ENCODE measurements at places on chromosomes 5 and 9.

DNA sequence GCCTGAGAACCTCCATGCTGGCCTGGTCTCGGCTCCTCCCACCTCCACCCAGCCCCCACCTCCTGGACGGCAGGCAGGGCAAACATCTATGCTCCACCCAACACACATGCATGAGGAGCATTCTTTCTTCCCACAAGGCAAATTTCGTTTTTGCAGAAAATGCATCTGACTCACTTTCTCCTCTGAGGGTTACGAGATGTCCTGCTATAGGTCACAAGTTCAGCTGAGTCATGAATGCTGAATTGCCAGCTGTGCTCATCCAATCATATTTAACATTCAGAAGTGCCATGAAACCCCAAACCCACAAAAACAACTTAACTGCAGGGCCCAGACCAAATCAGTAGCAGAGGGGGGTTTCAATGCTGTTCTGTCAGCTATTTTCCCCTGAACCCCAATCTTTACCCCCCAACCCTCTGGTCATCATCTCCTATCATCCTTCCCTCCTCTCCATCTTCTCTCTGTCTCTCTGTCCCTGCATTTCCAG is 39.0 kb upstream of the OSMR start:
- no peak for DNase-seq

- no peak for DNase-seq
These were observed 9.1 kb downstream of the TGFBR1 start for GRCh38 chr9:99114049-99114440.

GRCh38 chr5:14258840-14259239 is 115.7 kb downstream of the TRIO start:
- no peak for DNase-seq

DNA sequence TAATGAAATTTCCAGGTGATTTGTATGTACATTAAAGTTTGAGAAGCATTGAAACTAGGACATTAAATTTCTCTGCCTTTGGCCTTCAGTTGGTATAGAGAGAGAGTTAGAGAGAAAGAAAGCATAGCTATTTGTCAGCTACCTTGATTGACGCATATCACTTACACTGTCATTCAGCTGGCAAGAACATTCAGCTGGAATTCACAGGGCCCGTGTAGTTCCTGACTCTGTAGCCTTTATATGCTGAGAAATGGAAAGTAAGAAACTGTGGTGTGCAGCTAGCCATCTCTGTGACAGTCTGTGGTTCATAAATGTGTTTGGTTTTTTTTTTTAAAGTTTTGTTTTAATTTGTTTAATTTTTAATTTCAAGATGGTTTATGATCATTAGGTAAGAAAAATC is 58.9 kb downstream of the DMXL1 start:
- no peak for DNase-seq

- DNase-seq = no peak
These were observed 236.8 kb downstream of the SLIT3 start for GRCh38 chr5:169064093-169064492.

DNA sequence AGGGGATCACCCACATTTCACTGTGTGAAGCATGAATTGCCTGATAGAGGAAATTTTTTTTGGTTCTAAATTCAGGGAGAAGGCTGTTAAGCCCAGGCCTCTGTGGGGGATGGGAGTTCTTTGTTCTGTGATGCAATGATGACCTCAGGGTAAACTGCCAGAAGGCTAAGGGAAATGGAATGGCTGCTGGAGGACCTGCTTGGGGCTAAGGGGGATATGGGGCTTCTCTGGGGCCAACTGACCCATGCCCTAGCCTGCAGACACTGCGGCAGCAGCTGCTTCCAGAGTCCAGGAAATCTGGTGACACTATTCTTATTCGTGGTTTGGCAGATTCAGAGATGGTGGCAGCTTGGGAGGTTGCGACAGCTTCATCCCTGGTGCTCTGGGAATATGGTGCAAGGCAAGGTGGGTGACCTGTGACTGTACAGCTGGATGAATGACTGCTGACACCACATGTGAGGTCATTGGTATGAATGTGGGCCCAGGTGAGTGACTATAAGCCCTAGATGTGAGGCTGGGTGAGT is 30.3 kb downstream of the VCP start:
- no peak for DNase-seq

GRCh38 chr9:111106202-111106601 is 67.9 kb upstream of the LPAR1 start:
- no peak for DNase-seq

GRCh38 chr9:976258-976942 is at the start of gene DMRT3:
Gene DMRT3 (plus strand): TSS chr9:976655. CDS start chr9:977002, 347 bp downstream.
- DNase-seq = no peak

DNA sequence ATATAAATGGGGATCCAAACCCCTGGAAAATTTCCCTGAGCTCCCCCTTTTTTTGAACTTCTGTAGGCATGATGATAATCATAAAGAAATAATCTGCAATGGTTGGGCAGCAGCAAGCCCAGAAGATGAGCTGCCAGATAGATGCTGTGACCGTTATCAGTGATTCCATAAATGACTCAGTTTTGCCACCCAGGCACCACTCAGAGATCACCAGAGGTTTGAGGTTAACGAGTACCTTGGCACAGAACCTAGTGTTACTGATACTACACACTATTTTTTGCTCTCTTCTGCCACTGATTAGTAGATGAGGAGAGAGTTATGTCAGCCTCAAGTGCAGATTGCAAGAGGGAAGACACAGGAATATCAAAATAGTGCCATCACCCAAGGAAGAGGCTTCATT is 199.3 kb upstream of the PTGER4 start:
- DNase-seq = no peak

- DNase-seq = no peak
These were observed 16.2 kb downstream of the SIL1 start for GRCh38 chr5:139181835-139182452.

DNA sequence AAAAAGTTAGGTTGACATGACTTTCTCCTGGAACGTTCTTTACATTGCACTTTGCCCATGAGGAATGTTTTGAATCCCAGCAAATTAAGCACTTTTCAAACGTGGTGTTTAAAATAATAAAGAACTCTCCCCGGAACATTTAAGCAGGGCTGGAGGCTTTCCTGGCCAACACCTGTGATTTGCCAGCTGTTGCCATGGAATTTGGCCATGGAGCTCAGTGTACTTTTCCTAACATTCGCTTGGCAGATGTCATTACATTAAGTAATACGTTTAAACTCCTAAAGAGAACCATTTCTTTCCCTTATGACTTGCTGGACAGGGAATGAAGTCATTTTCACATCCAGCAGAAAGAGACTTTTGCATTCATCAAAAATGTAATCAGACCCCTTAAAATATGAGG is 146.1 kb downstream of the GAS1 start:
- no peak for DNase-seq

GRCh38 chr9:127244609-127245601 is 19.7 kb upstream of the GARNL3 start:
- DNase-seq = peak; percentile 94

GRCh38 chr9:76216161-76216649 is 178.0 kb downstream of the RFK start:
- no peak for DNase-seq

DNA sequence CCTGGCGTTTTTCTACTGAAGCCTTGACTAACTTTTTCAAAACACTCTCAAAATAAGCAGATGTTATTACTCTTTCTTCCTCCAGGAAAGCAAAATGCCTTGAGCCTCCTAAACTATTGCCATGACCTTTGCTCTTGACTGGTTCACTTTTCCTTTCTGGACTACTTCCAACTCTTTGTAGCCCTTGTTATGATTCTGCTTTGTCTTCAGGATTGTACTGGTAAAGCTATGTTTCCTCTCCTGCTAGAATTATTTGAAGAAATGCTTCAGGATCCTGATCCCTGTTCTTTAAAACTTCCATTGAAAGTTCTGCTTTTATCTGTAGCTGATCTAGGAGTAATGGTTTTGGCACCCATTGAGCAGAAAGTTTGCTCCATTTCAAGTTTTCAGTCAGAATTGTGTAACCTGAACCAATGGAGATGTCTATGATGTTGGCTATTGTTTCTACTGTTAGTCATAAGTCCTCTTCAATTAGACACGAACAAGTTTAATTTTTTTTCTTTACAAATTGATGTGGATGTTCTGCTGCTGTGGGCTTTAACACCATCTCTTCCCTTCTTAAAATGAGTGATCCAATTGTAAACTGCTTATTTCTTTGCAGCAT is 1356.4 kb downstream of the EFNA5 start:
- no peak for DNase-seq

GRCh38 chr9:107460153-107461023 is 29.2 kb downstream of the KLF4 start:
- no peak for DNase-seq

- DNase-seq = no peak
These were observed 258.0 kb upstream of the CLINT1 start for GRCh38 chr5:158116965-158117364.

DNA sequence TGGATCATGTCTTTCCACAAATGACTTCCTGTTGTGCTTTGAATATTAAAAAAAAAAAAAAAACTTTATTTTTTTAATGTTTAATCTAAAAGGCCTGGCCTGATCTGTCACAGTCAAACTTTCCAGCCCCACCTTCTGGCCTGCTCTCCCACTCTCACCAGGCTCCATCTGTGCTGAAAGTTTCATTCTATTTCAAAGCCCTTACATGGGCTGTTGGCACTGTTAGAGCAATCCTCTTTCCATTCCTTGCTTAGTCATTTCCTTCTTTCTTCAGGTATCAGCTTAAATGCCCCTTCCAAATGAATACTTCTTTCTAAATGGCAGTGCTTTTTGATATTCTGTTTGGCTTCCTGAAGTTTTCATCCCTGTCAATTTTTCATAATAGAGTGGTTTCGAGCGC is 1104.8 kb upstream of the C9orf72 start:
- DNase-seq = no peak

GRCh38 chr9:129869585-129870501 is 34.6 kb downstream of the USP20 start:
- DNase-seq = peak; percentile 39

- no peak for DNase-seq
These were observed 653.4 kb upstream of the ZNF608 start for GRCh38 chr5:125399885-125400284.

GRCh38 chr5:178547052-178547666 is 43.0 kb downstream of the COL23A1 start:
- DNase-seq = no peak

GRCh38 chr5:76384705-76385104 is 18.4 kb upstream of the IQGAP2 start:
- no peak for DNase-seq

DNA sequence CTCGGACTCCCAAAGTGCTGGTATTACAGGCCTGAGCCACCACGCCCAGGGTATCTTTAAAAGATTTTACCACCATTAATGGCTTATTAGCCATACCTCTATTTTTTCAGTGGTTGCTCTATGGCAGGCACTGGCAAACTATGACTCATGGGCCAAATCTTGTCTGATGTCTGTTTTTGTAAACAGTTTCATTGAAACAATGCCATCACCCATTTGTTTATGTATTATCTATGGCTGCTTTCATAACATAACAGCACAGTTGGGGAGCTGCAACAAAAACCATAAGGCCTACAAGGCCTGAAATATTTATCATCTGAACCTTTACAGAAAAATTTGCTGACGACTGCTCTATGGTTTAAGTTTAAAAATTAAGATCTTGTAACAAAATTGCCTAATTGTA is 66.8 kb downstream of the SLC38A9 start:
- no peak for DNase-seq

- DNase-seq = no peak
These were observed 75.4 kb upstream of the GDNF start for GRCh38 chr5:37915097-37915736.
